ENCODE measurements at places on chromosomes 6 and 20. TPM values are rescaled to one million over a fixed set of nuclear protein-coding genes. Genes with fewer than 3 reads are reported as not detected.

- no peak for DNase-seq
Observed at GRCh38 chr20:41051009-41051825, 22.6 kb downstream of the TOP1 start.

- peak; percentile 80 for DNase-seq
Observed at GRCh38 chr20:50381771-50382593, 128.2 kb upstream of the PTPN1 start.

NRN1 gene
- total RNA-seq: 4.8 TPM

GABRR1 gene
- not detected for total RNA-seq

OR12D3 gene
- not detected for total RNA-seq

WFDC2 gene
- total RNA-seq: not detected

CLVS2 gene
- total RNA-seq: not detected

GRCh38 chr6:134170844-134171243 is 118.4 kb upstream of the SLC2A12 start:
- no peak for DNase-seq

DNA sequence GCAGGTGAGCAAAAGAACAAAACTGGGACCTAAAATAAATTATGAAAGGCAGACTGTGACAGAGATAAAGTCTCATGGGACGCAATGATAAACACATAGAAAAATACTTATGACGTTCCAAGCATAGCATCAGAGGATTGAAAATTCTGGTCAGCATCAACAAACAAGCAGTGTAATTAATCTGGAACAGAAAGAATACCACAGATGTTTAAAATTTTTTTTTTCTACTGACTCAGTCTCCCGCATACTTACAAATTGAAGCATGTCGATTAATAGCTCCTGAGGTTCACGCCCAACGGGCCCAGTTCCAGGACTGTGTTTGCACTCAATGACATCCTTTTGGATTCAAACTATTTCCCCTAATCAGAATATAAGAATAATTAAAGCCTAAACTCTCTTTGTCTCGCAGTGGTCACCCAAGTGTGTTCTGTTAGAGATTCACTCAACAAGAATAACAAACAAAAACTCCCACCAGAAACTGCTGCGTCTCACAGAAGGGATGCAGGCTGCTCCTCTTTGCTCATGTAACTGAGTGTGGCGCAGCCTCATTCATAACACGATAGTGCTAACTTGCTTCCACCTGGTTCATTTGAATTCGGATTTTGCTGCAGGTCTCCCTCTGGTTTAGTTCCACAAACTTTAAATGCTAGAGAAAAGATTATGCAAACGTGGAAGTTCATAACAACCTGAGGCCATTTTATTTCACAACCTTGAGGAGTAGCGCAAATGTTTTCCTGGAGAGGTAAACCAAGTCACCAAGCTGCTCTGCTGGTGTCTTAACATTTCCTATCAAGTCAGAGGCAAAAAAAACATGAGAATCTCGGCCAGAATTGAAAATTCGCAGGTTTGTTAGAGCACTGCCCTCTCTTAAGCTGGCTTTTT is 69.0 kb upstream of the CITED2 start:
- no peak for DNase-seq

OTOR gene
- total RNA-seq: not detected

- peak; percentile 36 for DNase-seq
Observed at GRCh38 chr6:169590376-169590939, 111.4 kb downstream of the WDR27 start.

CST1 gene
- total RNA-seq: not detected

GRCh38 chr6:14119784-14120183 is 2.2 kb downstream of the CD83 start:
- DNase-seq: no peak

DNA sequence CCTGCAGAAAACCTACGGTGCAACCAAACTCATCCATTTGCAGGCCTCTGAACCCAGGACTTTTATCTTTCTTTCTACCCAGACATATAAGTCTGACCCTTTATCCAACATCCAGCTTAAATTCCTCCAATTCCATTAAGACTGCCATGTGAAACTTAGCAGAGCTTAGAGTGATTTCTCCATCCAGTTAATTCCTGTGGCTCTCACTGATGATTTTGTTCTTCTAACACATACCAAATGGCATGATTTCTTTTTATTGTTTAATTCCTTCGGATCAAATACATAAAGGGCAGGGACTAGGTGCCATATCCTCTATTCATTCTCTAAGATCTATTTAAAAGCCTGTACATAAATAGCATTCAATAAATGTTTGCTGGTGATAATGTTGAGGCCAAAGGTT is 92.9 kb downstream of the TASP1 start:
- DNase-seq: no peak

GRCh38 chr20:47049771-47050170 is 155.1 kb downstream of the EYA2 start:
- DNase-seq: no peak

- DNase-seq: no peak
Observed at GRCh38 chr6:169894377-169894960, 143.0 kb downstream of the ERMARD start.

DNA sequence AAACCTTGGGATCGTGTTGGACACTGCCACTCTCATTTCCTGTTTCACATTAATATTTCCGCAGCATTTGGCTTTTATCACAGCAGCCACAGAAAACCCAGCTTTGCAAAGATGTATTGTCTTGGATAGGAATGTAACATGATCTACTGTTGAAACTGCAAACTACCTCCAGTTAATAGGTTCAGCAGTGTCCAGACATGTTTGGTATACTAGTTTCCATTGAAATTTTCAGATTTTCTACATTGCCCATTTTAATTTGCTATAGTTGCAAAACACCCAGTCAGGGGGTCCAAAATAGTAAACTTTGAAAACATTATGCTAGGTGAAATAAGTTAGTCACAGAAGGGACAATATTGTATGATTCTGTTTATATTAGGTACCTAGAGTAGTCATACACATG is 3.3 kb downstream of the ANKRD6 start:
- DNase-seq: no peak

DNA sequence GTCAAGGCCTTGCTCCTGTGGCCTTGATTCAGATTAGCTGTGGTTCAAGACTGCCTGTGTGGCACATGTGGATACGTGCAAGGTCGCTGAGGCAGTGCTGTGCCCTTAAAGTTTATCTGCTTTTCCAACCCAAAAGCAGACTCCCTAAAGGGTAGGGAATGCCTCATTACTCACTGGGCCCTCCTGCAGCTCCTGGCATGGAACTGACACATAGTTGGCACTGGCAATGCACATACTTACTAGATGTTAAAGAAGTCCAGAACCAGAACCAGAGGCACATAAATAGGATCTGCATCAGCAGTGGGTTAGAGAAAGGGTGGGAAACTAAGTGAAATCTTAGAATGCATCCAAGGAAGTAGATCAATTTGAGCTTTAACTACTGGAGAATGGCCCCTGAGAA is 90.6 kb upstream of the MLN start:
- DNase-seq: no peak

GRCh38 chr20:45927071-45927878 is 7.2 kb upstream of the PCIF1 start:
- DNase-seq: no peak

DNA sequence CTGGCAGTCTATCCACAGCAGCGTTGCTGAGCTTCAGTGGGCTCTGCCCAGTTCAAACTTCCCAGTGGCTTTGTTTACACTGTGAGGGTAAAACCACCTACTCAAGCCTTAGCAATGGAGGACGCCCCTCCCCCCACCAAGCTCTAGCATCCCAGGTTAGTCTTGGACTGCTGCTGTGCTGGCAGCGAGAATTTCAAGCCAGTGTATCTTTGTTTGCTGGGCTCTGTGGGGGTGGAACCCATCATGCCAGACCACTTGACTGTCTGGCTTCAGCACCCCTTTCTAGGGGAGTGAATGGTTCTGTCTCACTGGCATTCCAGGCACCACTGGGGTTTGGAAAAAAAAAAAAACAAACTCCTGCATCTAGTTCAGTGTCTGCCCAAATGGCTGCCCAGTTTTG is 249.7 kb upstream of the SYNCRIP start:
- no peak for DNase-seq

GRCh38 chr6:111482188-111482958 is 645 bp downstream of the REV3L start:
- peak; percentile 87 for DNase-seq

FOXC1 gene
- 0.07 TPM for total RNA-seq

- no peak for DNase-seq
Observed at GRCh38 chr6:50305660-50306059, 255.9 kb upstream of the DEFB112 start.

TOMM6 gene
- 367 TPM for total RNA-seq

DNA sequence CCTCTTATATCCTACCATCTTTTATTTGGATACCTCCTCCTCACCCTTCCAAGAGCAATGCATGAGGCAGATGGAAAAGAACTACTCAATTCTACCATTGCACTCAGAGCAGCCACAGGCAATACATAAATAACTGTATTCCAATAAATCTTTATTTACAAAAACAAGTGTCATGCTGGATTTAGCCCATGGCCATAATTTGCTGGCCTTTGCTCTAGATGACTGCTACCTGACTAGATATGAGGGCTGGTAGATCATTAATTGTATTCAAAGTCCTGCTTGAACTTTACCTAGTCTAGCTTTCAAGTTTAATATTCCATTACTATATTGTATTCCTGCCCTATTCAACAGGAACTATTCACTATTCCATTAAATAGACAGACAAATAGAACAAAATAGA is 37.1 kb downstream of the AFG1L start:
- no peak for DNase-seq

GSTA1 gene
- total RNA-seq: not detected

GRCh38 chr20:44357555-44358125 is 2.1 kb downstream of the HNF4A start:
- no peak for DNase-seq

- peak; percentile 34 for DNase-seq
Observed at GRCh38 chr20:58294497-58295455, 14.7 kb upstream of the RAB22A start.

LEMD2 gene
- 66.4 TPM for total RNA-seq

GRCh38 chr20:62367633-62368391 is 700 bp upstream of the LAMA5 start:
- DNase-seq: peak; percentile 71

GPR6 gene
- total RNA-seq: not detected

GRCh38 chr20:51906679-51907078 is 104.4 kb upstream of the SALL4 start:
- no peak for DNase-seq

SIRPD gene
- total RNA-seq: not detected

DNA sequence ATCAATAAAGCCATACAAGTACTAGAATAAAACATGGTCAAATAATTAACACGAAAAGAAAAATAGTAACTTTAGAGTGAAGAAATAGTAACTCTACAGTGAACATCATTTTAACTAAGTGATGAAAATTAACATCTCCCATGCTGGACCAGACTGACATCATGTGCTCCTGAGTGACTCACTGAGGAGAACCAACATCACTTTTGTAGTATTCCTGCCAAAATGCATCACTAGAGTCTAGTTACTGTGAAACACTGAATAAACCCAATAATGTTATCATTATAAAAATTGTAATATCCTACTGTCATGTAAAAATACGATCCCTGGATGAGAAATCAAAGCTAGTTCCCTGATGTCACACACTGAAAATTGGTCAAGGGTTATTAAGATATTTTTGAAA is 361.3 kb downstream of the CD109 start:
- DNase-seq: no peak

- no peak for DNase-seq
Observed at GRCh38 chr6:40399888-40400457, 187.2 kb downstream of the LRFN2 start.

DNA sequence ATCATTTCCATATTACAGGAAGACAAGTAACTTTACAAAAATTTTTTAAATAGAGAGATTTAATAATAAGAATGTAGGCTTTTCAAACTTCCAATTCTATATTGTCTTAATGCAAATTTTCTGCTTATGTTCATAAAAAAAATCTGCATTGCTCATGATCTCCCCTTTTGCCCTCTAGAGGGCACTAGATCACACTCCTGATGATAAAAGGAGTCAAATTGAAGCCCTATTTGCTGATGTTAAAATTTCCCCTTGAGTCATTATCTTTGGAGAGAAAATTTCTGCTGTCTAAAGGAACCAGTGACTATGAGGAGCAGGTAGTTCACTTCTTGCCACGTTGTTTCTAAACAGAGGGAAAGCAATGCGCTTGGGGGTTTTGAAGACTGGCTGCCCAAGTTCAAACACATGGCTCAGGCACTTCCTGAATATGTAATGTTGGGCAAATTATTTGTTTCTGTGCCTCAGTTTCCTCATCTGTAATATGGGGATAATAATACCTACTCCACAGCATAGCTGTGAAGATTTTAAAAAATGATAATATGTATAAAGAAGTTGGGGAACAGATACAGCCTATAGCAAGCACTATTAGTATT is 874.2 kb downstream of the TFAP2A start:
- peak; percentile 64 for DNase-seq

RAD21L1 gene
- total RNA-seq: not detected

DNA sequence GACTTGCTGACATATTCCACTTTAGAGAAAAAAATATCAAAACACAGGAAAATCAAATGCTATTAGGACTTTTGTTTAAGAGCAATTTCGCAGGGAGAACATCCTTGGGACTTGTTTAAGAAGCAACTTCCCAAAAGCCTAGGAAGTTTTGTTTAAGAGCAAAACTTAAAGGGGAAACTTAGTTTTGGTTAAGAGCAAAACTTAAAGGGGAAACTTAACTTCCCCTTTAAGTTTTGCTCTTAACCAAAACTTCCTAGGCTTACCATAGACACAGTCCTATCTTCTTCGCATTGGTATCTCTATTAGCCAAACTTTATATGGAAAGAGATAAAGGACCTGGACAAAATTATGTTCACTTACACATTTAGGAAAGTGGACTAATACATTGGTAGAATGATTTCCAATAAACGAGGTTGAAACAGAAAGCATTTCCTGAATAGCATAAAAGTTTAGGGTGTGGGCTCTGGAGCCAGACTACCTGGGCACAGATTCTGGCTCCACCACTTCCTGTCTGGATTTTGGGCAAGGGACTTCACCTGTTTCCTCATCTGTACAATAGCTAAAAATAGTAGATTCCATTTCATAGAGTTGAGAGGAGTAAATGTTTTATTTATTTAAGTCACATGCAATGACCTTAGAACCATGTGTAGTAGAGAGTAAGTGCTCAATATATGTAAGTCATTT is 15.7 kb downstream of the PAQR8 start:
- DNase-seq: no peak

DNA sequence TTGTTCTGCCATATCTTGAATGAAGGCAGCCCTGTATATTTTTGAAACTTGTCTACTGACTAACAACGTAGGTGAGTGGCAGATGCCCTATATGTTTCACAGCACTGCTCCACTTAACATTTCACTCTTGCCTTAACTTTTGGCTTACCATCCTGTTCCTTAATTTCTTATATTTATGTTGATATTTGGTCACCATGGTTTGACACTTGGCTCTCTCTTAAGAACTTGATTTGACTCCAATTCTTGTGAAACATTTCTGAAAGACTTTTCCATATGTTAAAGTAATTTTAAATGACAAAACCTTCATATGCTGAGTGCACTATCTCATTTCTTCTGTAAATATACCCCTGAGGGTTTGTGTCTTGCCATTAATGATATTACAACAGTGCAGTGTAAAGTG is 434.3 kb upstream of the IMPG1 start:
- DNase-seq: no peak

Data from activated CD4-positive, alpha-beta T cell treated with anti-CD3 and anti-CD28 coated beads, Interleukin-2, amount 10 ng/mL, durations not matched to agents 24 days and 14 days (primary cell).